ENCODE measurements at places on chromosomes 4 and X.

- DNase-seq: no peak
These were observed 435.4 kb upstream of the TENM3 start for GRCh38 chr4:181807771-181808170.

- no peak for DNase-seq
These were observed 474.2 kb upstream of the GRID2 start for GRCh38 chr4:91829531-91829930.

- no peak for DNase-seq
These were observed 2.6 kb upstream of the LAS1L start for GRCh38 chrX:65537229-65537628.

DNA sequence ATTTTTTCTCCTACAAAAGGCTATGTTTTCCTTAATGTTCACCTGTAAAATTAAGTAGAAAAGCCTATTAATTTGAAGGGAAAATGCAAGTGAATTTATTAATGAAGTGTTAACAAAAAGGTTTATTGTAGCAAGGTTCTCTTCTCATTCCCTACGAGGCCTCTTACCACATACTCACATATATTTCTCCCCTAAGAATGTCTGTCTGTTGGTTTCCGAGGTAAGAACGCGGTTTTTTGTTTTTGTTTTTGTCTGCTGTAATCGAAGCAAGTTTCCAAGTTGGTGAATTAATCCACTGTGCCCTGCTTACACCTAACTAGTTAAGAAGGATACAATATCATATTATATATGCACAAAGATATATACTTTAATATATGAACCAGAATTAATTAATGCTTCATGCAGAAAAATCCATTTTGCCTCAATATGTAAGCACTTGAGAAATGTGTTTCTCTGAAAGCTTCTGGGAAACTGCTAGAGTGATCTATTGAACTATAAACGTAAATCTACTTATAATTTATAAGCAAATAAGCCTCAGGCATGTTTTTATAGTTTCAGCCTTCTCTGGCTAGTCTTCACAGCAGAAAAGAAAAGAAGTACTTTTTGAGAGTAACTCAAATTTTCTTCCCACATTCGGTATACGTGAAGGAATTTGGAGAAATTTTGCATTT lies 120.8 kb downstream of the EGF start:
- no peak for DNase-seq

GRCh38 chrX:31036895-31037294 lies 34.9 kb downstream of the FTHL17 start:
- DNase-seq: peak; percentile 52

GRCh38 chr4:182177166-182177565 lies 66.0 kb upstream of the TENM3 start:
- DNase-seq: no peak

GRCh38 chr4:74674750-74675149 lies 119.6 kb downstream of the BTC start:
- DNase-seq: no peak

DNA sequence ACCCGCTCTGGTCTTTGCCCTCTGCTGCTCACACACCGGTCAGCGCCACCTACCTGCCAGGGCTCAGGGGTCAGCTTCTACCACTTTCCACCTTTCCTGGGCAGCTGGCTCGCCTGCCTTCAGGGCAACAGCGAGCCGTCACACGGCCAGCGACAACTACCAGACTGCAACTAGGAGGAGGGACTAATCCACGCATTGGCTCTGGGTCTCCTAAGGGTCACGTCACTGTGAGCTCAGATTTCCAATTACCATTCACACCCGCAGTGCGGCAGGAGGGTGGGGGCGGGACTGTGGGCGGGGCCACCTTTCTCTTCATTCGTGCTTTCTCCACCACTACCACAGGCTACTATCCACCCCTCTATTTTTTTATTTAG lies at the start of gene BEX5:
Gene BEX5 (minus strand): TSS at position 172 of the 374 bp plus-strand sequence. CDS start 1,712 bp downstream, outside the sequence.
- DNase-seq: peak; percentile 17

Data from muscle of leg (tissue), 16 donors.